ENCODE measurements at places on chromosomes 7 and 10.
A peak's percentile ranks its signal among the peaks of the same experiment; 100 is the strongest.

GRCh38 chr10:2839081-2839725 is 228.1 kb upstream of the PFKP start:
- peak; percentile 57 for DNase-seq

- no peak for DNase-seq
Measured at GRCh38 chr10:69475433-69475830, 24.2 kb downstream of the TSPAN15 start.

GRCh38 chr7:87920578-87920977 is 13.5 kb upstream of the ADAM22 start:
- peak; percentile 15 for DNase-seq

DNA sequence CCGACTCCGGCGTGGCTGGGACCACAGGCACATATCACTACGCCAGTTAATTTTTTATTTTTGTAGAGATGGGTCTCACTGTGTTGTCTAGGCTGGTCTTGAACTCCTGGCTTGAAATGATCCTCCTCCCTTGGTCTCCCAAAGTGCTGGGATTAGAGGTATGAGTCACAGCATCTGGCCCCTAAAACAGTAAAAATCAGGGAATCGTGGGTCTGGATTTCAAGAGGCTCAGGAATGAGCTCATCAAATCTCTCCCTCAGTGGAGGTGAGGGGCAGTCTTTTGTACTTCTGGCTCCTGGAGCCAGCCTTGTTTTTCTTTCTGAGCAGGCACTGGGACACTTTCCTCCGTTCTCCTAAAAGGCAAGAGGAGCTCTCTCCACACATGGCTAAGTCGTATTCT is 32.1 kb upstream of the RHEB start:
- no peak for DNase-seq

DNA sequence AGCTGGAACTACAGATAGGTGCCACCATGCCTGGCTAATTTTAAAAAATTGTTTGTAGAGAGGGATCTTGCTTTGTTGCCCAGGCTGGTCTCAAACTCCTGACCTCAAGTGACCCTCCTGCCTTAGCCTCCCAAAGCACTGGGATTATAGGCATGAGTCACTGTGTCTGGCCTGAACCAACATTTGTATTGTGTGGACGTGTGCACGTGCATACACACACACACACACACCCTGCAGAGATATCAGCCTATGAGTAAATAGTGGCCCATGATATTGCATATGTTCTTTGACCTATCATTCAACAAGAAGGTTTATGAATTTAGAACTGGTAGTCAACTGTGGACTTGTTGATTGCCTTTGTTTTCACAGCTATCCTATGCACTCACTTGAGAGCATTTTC is 161.6 kb downstream of the BAMBI start:
- DNase-seq = no peak

DNA sequence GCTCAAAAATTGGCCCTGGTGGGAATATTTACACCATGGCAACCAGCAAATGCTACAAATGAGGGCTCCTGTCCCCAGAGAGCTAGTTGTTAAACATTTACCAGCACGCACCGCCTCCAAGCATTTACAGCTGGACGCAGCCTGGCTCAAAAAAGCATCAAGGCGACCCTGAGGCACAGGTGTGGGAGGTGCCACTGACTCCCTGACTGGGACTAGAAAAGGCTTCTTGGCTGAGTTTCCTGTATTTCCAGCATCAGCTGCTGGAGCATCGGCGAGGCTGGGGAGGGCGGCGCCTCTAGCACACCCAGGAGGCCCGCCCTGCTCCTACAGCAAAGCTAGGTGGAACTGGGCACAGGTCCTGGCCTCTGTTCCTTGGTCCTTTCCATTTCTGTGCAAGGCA is 43.5 kb upstream of the ZRANB1 start:
- peak; percentile 16 for DNase-seq

DNA sequence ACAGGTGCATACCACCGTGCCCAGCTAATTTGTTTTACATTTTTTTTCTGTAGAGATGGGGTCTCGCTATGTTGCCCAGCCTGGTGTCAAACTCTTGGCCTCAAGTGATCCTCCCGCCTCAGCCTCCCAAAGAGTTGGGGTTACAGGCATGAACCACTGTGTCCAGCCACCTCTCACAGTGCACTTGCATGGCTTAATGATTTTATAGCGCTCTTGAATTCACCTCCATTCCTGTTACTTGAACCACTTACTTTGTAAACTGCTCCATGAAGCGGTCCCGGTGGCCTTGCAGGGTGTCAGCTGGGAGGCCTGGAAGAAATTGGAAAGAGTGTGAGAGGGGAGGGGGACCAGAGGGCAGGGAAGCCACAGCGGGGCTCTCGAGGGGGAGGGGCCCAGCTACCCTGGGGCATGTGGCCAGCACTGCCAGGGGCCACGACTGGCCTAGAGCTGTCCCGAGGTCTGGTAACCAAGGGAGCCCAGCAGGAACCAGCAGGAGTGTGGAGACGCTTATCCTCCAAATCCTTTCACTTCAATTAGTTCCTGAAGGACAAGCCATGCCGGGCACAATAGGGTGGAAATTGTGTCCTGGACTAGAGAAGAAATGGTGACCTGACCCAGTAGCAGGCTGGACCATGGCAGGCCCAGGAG is 76.0 kb downstream of the SPDYE5 start:
- DNase-seq = no peak

GRCh38 chr10:128871671-128872231 is 595.3 kb upstream of the MGMT start:
- DNase-seq = no peak

GRCh38 chr10:69092959-69093850 is 5.3 kb downstream of the SRGN start:
- DNase-seq = peak; percentile 89

Measured in kidney tubule cell (primary cell).